ENCODE measurements at places on chromosomes 13 and 19.

GRCh38 chr19:10864538-10864899 is 6.8 kb upstream of the CARM1 start:
- peak; percentile 78 for DNase-seq

GRCh38 chr13:44106266-44107152 is 226.8 kb downstream of the LACC1 start:
- no peak for DNase-seq

DNA sequence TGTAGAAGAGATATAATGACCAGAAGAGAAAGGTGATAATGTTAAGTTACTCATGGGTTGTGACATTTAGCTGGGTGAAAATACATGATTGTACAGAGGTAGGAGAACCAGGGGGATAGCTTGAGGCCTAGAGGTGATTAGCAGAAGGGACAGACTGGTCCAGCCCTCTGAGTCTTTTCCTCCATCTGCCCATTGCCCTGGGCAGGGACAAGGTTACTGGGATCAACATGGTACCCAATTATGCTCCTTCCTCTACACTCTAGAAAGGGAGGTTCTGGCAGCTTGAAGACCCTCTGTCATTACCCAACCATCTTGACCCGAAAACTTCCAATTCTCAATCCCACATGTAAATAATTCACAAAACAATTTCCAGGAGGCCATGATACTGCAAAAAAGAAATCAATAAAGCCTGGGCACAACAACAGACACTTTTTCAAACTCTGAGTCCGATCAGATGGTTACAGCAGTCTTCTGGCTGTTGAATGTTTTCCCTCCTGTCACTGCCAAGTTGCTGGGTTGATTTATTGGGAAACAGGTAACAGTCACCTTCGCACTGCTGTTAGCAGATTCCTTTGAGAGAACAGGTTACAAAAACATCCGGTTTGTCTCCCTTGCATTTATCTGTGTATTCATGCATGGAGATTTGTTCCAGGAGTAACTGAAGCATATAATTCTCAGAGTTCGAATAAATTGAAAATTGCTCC is 239.1 kb upstream of the HTR2A start:
- DNase-seq = no peak

- no peak for DNase-seq
These were observed 11.7 kb upstream of the SOX1 start for GRCh38 chr13:112055036-112055914.

GRCh38 chr19:2847507-2847906 is 6.2 kb downstream of the ZNF555 start:
- DNase-seq = no peak

DNA sequence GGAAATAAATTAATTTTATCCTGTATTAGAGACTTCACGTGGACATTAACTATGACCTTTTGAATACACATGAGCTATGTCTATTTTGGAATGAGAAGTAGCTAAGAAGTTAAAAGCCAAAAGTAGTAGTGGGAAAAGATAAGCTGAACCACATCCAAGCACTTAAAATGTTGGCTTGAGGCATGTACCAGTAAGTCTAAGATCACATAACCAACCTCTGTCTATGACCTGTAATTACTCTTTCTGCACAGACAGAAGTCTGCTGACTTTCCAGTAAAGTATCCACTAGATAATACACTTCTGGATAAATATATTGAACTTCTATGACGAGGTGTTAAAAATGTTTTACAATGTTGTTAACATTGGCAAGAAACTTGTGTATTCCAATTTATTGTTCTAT is 68.7 kb downstream of the LIG4 start:
- no peak for DNase-seq
